Fibroblast of villous mesenchyme (primary cell): ENCODE measurements at places on chromosomes 5 and 9. TPM values are rescaled to one million over a fixed set of nuclear protein-coding genes. Genes with fewer than 3 reads are reported as not detected.

GRCh38 chr5:76082772-76083554 is at the start of gene SV2C:
TSS of gene SV2C (plus strand) at chr5:76083383. CDS start at chr5:76131751, 48,368 bp downstream.
- DNase-seq: no peak

GRCh38 chr9:82252116-82252515 is 263.5 kb downstream of the SPATA31D1 start:
- no peak for DNase-seq

- DNase-seq: no peak
These were observed 682 bp downstream of the MAN1B1 start for GRCh38 chr9:137087409-137087925.

The RIC1 gene
- total RNA-seq: 57.3 and 71.2 TPM in 2 replicates
